ENCODE measurements at places on chromosomes 16 and 17.

DNA sequence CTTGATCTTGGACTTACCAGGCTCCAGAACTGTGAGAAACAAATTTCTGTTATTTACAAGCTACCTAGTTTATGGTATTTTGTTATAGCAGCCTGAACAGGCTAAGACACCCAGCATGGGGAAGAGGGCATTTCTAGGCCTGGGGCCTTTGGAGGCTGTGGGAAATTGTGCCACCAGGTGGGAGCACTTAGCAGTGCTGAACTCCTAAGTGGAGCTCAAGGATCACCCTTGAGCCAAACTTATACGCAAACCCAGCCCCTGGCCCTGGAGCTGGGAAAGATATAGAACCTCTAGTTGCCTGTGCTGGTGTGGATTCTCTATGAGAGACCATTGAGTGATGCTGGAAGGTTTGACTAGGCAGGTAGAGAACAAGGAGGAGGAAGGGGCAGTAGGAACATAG, 36.1 kb downstream of the MIS12 start:
- DNase-seq = no peak

- DNase-seq = no peak
These were observed 5.5 kb downstream of the DLX3 start for GRCh38 chr17:49989518-49989880.

GRCh38 chr17:78971756-78972506, 7.8 kb downstream of the LGALS3BP start:
- DNase-seq = no peak

DNA sequence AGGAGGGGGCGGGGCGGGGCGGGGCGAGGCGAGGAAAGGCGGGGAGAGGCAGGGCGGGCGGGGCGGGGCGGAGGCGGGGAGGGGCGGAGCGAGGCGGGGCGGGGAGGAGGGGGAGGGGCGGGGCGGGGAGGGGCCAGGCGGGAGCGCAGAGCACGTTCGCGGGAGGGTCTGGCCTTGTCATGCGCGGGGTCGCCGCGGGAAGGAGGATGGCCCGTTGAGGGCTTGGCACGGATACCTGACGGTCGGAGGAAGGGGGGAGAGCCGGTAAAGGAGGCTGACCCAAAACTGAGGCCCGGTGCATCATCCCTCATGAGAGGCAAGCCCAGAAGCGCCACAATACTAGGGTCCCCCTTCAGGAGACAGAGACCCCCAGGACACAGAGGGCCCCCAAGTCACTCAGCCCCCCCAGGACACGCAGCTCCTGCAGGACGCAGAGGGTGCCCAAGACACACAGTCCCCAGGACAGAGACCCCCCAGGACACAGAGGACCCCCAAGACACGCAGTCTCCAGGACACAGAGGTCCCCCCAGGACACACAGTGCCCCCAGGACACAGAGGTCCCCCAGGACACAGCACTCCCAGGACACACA, 593 bp upstream of the WDR45B start:
- DNase-seq = no peak

GRCh38 chr17:79463421-79464317, 147.2 kb downstream of the RBFOX3 start:
- no peak for DNase-seq

- DNase-seq = no peak
These were observed 48.4 kb upstream of the DOC2B start for GRCh38 chr17:229709-230394.

GRCh38 chr16:54080524-54081008, 206.0 kb downstream of the IRX3 start:
- DNase-seq = peak; percentile 99

- DNase-seq = no peak
These were observed 313.0 kb upstream of the GOT2 start for GRCh38 chr16:59047114-59047513.

DNA sequence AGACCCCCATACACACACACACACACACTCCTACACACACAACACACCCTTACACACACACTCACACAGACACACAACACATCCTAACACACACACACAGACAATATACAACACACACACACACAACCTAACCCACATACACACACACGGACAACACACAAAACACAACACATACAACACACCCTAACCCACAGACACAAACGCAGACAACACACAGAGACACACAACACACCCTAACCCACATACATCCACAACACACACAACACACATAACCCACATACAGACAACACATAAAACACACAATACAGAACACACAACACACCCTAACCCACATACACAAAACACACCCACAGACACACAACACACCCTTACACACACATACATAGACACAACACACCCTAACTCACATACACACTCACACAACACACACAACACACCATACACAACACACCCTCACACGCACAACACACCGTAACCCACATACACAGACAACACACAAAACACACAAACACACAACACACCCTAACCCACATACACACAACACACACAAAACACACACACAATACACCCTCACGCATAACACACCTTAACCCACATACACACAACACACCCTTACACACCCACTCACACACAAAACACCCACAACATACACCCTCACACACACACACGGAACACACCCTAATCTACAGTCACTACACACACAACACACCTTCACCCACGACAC, 4.4 kb downstream of the ASGR1 start:
- no peak for DNase-seq

- peak; percentile 72 for DNase-seq
These were observed at the start of gene RMI2 for GRCh38 chr16:11345040-11345862. RMI2 (plus strand) TSS chr16:11345459; CDS start chr16:11345472, 13 bp downstream.

- DNase-seq = no peak
These were observed 31.8 kb upstream of the TMEM132E start for GRCh38 chr17:34547453-34548063.

- DNase-seq = no peak
These were observed 460.1 kb downstream of the TMEM114 start for GRCh38 chr16:8130197-8130596.

DNA sequence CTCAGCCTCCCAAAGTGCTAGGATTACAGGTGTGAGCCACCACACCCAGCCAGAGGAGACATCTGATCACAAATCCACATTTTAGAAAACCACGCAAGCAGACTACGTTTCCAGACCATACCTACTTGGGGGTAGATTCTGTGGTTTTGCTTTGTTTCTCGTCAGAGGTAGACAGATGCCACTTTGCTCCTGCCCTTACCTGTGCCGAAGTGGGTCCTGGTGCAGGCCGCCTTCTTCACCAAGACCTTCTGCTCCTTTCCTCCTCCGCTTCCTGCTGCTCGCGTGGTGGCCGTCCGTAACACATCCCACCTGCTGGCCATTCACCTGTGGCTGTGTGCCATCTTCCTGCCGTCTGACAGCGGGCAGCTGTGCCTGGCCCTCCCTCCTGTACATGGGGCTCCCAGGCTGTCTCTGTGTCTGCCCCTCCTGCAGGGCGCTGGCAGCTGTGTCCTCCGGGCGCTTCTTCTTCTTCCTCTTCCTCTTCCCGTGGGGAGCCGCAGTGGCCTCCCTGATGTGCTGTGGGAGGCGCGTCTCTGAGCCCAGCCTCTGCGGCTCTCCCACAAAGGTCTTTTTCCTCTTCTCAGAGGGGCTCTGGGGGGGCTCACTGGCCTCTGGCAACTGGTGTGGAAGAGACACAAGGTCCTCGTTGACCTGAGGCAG, 21.2 kb upstream of the CYTH1 start:
- DNase-seq = no peak

DNA sequence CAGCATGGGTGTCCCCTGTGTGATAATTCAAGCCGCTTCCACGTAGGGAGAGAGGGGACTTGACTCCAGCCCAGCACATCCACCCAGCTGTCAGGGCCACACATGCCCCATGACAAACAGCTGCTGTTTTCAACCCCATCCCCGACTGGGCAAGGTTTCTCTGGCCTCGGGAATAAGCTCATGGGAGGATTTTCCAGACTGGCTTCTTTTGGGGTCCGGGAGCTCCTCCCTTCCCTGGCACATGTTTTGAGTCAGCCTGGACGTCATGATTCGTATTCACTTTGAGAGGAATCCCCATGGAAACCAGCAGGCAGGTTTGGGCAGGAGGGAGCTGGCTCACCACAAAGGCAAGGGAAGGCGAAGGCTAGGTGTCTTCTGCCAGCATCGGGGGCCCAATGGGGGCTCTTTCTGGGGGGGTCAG, 156.4 kb downstream of the CMIP start:
- peak; percentile 54 for DNase-seq

DNA sequence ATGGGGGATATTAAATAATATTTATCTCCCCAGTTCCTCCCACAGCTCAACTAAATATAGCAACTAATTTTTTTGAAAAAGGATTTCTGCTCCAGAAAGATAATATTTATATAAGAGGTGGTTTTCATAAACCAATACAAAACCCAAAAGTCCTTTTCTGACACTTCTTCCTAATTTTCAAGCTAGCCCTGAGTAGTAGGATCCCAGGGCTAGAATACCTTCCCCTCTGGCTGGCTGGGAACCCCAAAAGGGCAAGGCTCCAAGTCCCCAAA, 1.3 kb downstream of the ATP2A3 start:
- DNase-seq = no peak

GRCh38 chr17:30831663-30832437, at the start of gene ATAD5:
ATAD5 (plus strand) TSS chr17:30831966; CDS start chr17:30832348, 382 bp downstream.
- DNase-seq = peak; percentile 76

- no peak for DNase-seq
These were observed 227.3 kb downstream of the HAPSTR1 start for GRCh38 chr16:9318764-9319163.

GRCh38 chr17:18850679-18851078, 7.3 kb upstream of the PRPSAP2 start:
- no peak for DNase-seq

DNA sequence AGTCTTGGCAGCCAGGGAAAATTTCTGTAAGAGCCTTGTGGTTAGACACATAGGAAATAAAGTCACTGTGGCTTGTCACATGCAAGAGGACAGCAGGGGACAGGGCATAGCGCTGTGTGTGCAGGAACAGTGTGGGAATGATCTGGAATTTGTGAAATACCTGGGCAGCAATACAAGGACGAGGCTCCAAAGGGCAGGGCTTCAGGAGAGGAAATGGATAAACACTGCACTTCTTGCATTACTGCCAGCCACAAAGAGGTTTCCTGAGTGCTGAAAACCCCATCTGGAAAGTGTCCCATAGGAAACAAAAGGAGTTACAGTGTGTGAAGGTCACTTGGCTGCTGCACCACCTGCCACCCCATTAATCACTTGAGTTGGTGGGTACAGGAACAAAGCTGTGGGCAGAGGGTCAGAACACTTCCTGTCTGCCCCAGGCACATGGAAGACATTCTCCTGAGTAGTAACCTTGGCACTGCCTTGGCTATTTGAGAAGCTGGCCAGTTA, 12.1 kb upstream of the HP start:
- DNase-seq = peak; percentile 27

DNA sequence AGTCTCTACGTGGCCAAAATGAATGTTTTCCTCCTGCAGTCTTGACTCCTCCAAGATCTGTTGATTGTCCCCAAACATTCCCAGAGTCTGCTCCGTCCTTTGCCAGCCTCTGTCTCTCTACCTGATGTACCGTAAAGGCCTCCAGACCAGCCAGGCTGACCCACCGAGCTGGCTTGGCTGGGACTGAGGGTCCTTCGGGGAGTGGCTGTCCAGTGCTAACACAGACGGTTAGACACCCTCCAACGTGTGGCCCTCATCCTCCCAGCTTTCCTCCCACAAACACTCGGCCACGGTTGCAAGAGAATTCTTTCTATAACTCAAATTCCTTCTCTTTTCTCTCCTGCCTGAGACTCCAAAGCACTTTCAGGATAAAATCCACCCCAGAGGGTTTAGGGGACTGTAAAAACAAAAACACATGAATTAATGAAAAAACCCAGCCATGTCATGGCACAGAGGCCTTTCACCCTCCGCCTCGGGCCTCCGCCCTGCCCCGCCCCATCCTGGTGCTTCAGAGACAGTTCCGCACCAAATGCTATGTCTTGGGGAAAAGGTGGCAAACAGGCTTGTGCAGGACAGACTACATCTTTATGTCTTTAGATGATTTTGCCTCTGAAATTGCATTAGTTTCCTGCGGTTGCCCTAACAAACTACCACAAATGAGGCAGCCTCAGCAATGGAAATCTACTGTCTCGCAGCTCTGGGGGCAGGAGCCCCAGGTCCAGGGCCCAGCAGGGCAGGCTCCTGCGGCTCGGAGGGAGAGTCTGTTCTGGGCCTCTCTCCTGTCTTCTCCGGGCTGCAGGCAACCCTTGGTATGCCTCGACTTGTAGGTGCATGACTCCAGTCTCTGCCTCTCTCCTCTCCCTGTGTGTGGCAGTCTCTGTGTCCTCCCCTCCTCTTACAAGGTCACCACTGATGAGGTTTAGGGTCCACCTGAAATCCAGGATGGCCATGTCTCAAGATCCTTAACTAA, 72.5 kb upstream of the CBX4 start:
- no peak for DNase-seq

DNA sequence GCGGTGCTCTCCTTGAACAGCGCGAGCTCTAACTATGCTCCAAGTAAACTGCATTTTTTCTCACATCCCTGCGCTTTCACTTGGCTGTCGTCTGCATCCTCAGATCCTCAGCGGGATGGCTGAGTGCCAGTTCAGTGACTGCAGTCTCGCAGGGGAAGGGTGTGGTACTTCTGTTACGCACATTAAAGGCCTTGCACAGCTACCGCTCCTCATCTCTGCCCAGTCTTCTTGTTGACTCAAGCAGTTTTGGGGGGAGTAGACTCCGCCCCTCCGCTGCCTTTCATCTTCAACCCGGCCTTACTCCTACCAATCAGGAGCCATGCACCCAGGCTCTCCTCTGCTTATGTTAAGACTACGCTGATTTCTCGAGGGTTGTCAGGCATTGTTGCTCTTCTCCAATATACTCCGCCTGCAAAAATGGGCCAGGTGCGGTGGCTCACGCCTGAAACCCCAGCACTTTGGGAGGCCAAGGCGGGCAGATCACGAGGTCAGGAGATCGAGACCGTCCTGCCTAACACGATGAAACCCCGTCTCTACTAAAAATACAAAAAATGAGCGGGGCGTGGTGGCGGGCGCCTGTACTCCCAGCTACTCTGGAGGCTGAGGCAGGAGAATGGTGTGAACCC, 10.0 kb downstream of the ATP5PD start:
- DNase-seq = peak; percentile 60

DNA sequence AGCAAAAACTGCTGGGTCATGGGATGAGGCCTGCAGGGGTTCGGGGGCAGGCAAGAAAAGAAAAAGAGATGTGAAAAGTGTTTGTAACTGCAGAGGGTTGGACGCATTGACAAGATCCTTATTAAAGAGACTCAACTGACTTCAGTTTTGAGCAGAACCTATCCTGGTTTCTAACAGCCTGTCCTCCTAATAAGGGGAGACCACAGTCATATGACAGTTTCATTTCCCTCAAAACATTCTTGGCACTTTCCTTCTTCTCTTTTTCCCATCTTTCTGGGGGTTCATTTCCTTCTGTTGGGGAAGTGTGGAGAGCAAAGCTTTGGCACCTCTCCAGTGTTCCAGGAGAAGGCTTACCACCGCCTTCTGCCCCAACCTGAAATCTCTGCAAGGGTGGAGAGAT, 118.5 kb downstream of the MAF start:
- no peak for DNase-seq

- no peak for DNase-seq
These were observed 26.4 kb downstream of the ARHGAP17 start for GRCh38 chr16:24988593-24989338.
